Suppressor macrophage treated with lipopolysaccharide for 4 hours (primary cell): ENCODE measurements at places on chromosomes 1 and 21.
A peak's percentile ranks its signal among the peaks of the same experiment; 100 is the strongest.

- peak; percentile 60 for DNase-seq
Observed at GRCh38 chr1:225919906-225920305, 4.1 kb downstream of the PYCR2 start.

DNA sequence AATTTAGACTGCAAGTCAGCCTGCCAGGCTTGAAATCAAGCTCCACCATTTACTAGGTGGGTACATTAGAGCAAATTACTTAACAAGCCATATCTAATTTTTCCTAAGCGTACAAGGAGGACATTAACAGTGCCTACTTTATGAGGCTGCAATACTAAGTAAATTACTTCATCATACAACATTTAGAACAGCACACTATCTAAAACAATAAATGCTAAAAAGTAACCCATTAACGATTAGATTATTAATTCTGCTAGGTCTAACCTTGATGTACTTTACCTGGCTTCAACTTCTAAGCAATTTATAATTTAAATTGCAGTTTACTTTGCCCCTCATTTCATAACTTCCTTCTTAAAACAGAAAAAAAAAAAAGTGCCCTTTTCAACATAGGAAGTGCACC lies 1155.6 kb upstream of the NCAM2 start:
- DNase-seq = no peak

DNA sequence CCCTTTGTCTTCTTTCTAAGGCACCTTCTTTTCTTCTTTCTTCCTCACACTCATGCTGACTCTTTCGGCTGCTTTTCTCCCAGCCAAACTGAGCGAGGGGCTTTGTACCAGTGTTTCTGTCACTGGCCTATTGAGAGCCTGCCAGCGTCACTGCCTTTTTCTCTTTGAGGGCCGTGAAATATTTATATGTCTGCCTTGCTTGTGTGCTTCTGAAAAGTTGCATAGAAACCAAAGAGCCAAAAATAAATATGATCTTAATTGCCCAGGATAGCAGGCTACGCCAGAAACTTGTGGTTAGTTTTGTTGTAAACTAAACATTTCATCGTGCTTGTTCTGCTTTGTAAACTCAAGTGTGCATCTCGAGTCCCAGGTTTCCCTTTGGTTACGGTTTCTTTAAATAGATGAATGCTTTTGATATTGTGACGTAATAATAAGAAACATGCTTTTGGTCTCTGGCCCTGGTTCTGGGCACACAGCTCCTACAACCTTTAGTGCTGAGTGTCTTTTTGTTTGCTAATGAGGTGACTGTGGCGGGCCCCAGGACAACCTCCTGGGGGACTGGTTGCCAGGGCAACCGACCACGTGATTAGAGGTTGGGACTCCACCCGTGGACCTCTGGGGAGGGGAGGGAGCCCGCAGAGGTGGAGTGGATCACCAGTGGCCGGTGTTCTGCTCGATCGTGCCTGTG lies 10.8 kb downstream of the SLC37A1 start:
- DNase-seq = peak; percentile 39

GRCh38 chr1:162475089-162475488 lies 22.5 kb upstream of the UHMK1 start:
- no peak for DNase-seq

GRCh38 chr1:27979151-27979858 lies 19.5 kb downstream of the XKR8 start:
- peak; percentile 73 for DNase-seq

GRCh38 chr1:3903141-3904005 lies 3.3 kb upstream of the C1orf174 start:
- DNase-seq = no peak

DNA sequence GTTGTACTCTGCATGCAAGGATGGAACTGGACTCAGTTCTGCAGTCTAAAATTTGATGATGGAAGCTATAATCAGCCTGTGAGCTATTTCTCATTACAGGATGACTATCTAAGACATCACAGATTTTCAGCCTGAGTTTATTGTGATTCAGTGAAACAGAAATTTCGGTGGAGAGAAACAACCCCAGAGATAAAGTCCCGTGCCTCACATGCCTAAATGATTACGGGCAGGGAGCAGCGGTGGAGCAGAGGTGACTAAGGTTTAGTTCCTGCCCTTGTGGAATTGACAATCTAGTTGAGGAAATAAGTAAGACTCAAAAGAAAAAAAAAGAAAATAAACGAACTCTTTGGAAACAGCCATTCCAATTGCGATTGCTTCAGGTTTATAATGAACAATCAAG lies 96.9 kb downstream of the GRIK3 start:
- DNase-seq = no peak

- no peak for DNase-seq
Observed at GRCh38 chr1:178057912-178058534, 35.9 kb upstream of the RASAL2 start.

- no peak for DNase-seq
Observed at GRCh38 chr1:218480137-218480536, 135.0 kb downstream of the TGFB2 start.

DNA sequence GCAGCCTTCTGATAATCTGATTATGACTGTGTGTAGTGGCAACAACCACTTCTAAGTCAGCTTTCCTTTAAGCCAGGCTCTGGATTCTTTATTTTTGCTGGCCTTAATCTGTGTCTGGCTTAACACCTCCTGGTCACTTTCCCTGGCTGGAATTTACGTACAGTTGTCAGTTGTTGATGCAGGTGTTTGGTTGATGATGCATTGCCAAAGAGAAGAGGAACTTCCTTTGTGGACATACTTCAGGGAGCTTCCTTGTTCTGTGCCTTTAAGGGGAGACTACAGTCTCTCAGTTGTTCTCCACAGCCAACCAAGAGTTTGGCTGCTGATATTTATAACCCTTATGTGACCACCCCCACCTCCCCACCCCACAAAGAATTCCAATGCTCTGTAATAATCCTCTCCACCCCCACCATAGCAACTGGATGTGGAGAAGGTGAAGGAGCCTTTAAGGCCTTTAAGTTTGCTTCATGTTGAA lies 96.0 kb upstream of the BMP8A start:
- DNase-seq = peak; percentile 11

- no peak for DNase-seq
Observed at GRCh38 chr1:147804942-147805723, 44.7 kb upstream of the GJA5 start.

- DNase-seq = no peak
Observed at GRCh38 chr1:210332719-210333398, 4.2 kb downstream of the HHAT start.

- no peak for DNase-seq
Observed at GRCh38 chr1:206722751-206723461, 38.2 kb downstream of the MAPKAPK2 start.

- no peak for DNase-seq
Observed at GRCh38 chr1:115565791-115566190, 76.0 kb upstream of the VANGL1 start.

DNA sequence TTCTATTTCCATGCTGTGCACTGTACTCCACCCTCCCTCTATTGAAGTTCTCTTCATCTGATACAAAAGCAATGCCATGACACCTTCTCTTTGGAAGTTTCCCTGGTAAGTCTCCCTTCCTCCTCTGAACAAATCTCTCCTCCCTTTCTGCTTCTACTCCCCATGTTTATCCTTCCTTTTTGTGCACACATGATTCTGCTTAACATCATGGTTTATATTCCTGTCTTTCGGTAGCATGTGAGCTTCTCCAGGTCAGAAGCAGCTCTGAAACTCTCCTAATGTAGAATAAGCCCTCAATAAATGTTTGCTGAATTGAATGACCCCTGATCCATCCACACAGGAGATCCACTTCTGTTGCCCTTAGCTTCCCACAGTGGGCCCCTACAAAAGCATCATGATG lies 328.6 kb downstream of the PLPP3 start:
- no peak for DNase-seq

DNA sequence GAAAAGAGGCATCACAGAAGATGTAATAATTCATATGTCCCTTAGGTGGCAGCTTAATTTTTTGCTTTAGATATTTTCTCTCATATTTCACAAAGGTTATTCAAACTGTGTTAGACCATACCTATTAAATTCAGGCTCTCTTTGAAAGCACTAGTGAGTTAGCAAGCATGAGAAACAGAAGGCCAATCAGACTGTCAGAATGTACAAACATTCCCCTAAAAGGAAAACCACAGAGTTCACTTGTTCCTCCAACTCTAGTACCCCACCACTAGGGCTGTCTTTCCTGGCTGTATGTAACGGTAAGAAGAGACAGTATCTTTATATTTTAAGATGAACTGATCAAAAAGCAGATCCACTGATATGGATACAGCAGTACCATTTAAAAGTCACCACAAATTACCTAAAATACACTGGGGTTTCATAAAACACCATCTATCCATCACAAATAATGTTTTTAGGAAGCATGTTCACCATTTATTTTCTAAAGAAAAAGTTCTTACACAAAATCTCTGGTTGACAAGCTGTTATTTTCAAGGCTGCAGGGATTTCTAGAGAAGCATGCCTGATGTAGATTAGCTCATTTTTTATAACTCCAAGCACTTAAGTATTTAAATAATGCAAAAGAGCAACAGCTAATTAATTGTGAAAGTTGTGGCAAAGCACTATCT lies 1.8 kb downstream of the ARPC5 start:
- DNase-seq = peak; percentile 65

DNA sequence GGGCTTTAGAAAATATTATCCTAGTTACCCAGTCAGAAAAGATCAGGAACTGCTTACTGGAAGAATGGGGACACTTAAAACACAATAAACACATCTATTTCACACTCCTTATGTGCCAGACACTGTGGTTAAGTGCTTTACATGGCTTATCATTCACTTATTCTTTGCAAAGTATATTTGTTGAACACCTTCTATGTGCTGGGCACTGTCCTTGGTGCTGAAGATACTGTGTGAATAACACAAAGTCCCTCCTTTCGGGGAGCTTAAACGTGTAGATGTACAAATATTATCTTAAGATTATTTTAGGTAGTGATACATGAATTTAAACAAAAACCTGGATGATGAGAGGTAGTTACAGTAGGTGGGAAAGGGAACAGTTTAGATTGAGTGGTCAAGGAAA lies 169.3 kb downstream of the ST6GALNAC5 start:
- DNase-seq = peak; percentile 10

DNA sequence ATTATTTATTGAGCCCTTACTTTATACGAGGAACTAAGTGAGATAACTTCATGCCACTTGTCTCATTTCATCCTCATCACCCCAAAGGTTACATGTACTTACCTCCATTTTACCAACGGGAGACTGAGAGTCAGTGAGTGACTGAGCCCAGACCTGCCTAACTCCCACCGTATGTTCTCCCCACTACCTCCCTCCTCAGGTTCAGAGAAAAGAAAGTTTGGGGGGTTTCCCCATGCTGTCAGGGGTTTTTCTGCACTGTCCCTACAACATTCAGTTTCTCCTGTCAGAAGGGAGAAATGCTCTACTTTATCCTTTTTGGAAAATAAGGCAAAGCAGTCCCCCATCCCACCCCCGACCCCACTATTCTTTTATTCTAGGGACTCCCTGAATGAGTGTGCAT lies 32.9 kb downstream of the FAM78B start:
- DNase-seq = no peak

DNA sequence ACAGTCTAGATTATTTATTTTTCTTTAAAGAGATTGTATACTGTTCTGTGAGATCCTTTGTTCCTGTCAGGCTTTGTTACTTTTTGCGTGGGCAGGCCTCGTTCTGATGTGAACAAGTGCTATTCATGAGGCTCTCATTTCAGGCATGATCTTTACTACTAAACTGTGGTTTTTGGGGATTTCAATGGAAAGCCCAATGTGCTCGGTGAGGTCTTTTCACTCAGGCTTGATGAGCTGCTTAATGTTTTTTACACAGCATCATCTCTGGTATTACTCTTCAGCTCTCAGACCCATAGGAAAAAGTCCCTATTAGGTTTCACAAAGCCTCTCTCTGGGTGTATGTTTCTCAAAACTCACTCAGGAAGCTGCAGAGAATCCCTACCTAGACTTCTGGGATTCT lies 419.4 kb downstream of the GPATCH2 start:
- DNase-seq = no peak

- peak; percentile 25 for DNase-seq
Observed at GRCh38 chr1:31302709-31303441, 6.0 kb downstream of the ZCCHC17 start.

DNA sequence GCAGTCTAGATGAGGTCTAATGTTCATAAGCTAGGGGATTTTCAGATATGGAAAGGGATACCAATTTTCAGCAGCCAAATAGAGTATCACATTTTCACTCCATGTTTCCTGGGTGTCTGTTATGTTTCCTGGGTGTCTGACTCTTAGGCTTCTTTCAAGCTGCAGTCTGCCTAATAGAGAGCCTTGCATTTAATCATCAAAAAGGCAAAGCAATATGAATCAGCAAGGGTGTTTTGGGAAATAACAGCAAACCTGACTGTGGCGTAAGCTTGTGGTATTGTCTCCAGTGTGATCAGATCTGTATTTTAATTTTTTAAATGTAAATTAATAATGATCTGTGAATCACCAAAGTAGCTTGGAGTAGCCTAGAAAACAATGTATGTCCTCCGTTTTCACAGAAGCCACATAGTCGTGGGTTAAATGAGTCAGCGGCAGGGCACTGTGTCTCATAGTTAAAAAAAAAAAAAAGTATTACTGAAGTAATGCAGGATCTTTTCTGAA lies 10.4 kb downstream of the LGALS8 start:
- peak; percentile 34 for DNase-seq

- no peak for DNase-seq
Observed at GRCh38 chr1:171787686-171788480, 6.4 kb downstream of the METTL13 start.

GRCh38 chr1:172673761-172674160 lies 14.9 kb downstream of the FASLG start:
- no peak for DNase-seq

GRCh38 chr1:70633004-70633403 lies 221.9 kb downstream of the CTH start:
- DNase-seq = no peak

- DNase-seq = no peak
Observed at GRCh38 chr1:37391211-37392011, 83.0 kb upstream of the ZC3H12A start.

- DNase-seq = no peak
Observed at GRCh38 chr1:218698141-218698540, 353.0 kb downstream of the TGFB2 start.

GRCh38 chr1:108199201-108199691 lies 897 bp downstream of the SLC25A24 start:
- DNase-seq = peak; percentile 31

DNA sequence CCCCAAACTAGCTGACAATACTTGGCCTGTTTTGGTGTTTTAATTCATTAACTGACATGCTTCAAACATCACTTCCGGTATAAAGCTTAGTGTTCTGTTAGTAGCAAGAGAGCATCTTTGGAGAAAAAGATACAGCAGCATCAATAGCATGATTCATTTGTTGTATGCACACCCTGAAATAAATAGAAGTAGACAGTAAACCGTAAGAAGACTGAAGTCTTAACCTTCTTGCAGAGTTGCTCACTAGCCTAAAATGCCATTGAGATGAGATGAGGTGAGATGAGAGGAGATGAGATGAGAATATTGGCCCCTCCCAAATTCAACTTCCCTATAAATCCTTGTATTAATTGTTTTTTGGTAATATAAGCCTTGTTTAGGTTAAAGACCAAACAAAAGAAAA lies 108.8 kb downstream of the TNFSF18 start:
- DNase-seq = no peak

GRCh38 chr1:99707535-99708142 lies 58.8 kb downstream of the FRRS1 start:
- DNase-seq = peak; percentile 79
